ENCODE measurements at places on chromosomes 11 and 22.

DNA sequence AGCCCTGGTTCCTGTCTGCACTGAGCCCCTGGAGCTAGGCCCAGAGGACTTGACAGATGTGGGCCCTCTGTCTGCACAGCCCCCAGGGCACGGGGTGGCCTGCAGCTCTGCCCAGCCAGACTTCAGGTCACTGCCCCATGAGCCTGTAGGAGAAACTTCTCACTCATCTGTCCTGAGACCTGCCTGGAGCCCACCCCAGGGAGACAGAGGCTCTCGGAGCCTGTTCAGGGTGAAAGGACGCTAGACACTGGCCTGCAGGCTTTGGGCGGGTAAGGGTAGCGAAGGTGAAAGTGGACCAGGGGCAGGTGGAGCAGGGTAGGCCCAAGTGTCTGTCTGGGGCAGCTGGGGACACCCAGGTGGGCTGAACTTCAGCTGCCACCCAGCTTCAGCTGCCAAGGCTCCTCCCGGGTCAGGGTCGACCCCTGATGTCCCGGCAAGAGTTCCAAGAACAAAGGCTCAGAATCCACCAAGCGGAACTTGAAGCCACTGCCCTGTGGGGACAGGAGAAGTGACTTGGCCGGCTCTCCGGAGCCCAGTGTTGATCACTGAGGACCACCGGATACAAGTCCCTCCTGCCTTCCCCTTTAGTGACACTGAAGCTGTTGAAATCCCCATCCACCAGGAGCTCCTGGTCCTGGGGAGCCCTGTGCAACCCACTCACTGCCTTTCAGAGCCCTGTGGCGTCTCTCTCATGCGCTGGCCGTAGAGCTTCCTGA is 90.3 kb downstream of the KCNQ1 start:
- DNase-seq = no peak

DNA sequence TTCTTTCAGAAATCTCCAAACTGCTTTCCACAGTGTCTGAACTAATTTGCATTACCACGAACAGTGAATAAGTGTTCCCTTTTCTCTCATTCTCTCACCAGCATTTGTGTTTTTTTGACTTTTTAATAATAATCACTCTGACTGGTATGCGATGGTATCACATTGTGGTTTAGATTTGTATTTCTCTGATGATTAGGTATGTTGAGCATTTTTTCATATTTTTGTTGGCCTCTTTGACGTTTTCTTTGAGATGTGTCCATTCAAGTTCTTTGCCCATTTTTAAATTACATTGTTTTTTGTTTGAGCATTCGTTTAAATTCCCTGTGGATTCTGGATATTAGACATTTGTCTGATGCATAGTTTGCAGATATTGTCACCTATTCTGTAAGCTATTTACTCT is 1639.6 kb upstream of the TENM4 start:
- no peak for DNase-seq

DNA sequence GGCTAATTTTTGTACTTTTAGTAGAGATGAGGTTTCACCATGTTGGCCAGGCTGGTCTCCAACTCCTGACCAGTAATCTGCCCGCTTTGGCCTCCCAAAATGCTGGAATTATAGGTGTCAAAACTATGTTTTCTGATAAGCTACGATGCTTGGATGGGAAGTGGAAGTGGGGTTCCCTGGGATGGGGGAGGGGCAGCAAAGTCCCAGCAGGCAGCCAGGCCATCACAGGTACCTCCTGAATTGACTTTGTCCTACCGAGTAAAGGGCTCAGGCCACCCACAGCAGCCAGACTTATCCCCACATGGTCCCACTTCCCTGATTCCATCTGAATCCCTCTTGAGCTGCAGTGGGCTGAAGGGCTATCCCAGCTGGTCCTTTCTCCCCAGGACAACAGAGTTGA is 6.9 kb downstream of the FTH1 start:
- DNase-seq = no peak

GRCh38 chr22:22469527-22469926 is 39.0 kb downstream of the ZNF280B start:
- no peak for DNase-seq

DNA sequence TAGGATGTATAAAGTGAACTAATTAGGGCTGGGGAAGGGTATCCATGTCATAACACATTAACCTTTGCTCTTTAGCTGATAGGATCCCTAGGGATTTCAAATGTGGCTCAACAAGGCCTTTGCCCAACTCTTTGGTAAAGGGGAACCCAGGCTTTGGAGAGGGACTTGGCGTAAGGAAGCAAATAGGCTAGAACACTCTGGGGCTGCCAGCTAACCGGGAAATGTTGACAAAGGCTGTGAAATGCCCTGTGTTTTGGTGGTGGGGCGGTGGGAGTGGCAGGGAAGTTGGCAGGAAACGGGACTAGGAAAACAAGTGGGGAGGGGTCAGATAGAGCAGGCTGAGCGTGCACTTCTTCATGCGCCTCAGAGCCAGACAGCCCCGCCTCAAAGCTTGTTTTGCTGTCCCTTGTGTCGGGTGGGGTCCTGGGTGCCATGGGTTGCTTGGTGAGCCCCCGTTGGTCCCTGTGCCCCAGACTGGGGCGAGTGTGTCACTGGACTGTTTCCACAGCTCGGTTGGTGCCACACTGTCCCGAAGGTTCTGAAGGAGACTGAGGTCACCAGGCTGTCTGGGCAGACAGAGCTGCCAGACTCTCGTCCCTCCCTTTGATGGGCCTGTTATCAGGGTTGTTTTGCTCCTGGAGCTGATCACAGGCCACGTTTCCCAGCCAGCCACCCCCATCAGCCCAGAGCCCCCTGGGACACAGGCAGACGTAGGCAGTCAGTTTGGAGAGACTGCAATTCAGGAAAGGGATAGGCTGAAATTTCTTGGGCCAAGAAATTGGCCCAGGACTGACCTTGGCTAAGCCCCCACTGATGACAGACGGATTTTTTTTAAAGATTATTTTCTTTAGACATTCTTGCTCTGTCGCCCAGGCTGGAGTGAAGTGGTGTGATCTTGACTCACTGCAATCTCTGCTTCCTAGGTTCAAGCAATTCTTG is 19.6 kb downstream of the KCTD21 start:
- DNase-seq = no peak

GRCh38 chr22:24474649-24475255 is 20.4 kb upstream of the UPB1 start:
- no peak for DNase-seq

GRCh38 chr11:4921796-4922195 is 2.3 kb downstream of the OR51G1 start:
- DNase-seq = no peak

DNA sequence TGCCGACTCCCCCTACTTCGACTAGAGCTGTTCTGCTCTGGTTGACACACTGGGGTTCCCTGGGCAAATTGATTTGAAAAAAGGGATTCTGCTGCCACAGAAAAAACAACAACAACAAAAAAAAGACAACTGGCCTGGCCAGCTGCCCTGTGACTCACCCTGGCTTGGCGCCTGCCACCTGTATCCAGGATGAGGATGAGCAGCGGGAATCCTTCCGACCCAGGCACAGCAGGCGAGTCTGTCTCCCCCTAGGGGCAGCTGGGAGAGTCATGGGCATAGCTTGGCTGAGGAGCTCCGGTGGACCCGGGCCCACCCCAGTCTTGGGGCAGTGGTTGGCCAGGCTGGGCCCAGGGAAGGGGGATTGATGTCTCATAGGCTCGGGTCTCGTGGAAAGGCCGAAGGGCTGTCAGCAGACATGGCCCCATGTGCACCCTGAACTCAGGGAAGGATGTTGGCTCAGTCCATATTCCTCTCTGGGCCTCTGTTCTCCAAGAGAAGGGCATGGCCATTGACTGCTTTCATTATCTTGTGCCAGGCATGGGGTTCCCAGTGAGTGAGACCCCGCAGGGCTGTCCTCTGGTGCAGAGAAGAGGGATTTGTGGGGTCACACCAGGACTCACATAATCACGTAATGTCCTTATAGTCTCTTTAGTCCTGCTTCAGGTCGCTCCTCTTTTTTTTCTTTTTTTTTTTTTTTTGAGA is 10.4 kb upstream of the SUN2 start:
- no peak for DNase-seq

GRCh38 chr11:83927422-83927821 is 641.3 kb upstream of the CCDC90B start:
- no peak for DNase-seq

DNA sequence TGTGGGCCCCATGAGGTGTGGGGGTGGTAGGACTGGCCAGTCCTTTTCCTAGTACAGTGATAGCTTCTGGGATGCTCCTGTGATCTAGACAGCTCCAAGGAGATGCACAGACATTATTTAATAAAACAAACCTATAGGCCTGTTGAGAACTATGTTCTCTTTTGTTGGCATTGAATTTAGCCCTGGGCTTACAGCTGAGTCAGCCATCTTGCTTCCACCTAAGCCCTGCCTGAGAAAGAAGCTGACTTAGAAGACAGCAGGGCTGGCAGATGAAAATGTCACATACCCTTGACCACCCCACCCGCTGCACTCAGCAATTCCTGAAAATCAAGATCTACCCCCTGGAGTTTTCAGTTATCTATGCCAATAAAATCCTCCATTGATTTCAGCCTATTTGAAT is 353.2 kb downstream of the CADM1 start:
- DNase-seq = no peak

- DNase-seq = no peak
Observed at GRCh38 chr22:32996702-32997101, 61.5 kb downstream of the SYN3 start.

GRCh38 chr11:118216621-118217481 is 8.0 kb downstream of the JAML start:
- no peak for DNase-seq

GRCh38 chr22:28279888-28280287 is 360.8 kb upstream of the PITPNB start:
- no peak for DNase-seq

- no peak for DNase-seq
Observed at GRCh38 chr11:112004389-112004788, 20.8 kb upstream of the DLAT start.

- no peak for DNase-seq
Observed at GRCh38 chr11:11988099-11988651, 20.3 kb downstream of the DKK3 start.

DNA sequence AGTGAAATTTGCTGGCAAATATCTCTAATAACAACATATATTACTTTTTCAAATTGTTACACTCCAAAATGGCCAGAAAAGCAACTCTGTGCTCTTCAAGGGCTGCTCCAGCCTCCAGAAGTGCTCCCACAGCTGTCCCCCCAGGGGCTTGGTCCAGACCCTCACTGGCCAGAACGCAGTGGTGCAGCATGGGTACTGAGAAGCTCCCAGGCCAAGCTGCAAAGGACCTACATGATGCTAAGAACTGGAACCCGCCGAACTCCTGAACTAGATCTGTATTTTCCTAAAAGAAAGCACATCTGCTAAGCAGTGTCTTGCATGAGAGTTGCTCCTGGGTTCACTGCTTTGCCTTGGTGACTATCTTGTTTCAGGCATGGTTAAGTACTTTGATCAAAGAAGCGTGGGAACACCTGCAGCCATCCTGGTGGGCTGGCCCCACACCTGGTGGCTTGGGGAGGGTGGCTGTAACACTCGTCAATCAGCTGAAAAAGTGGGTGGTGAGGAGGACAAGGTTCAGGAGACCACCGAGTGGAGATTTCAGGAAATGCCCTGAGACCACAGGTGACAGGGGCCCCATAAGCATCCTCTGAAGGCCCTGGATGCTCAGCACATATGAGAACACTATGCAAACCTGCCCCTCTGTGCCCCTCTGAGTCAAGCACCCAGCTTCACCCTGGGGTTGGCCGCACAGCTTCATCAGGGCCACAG is 72.7 kb upstream of the PITPNB start:
- no peak for DNase-seq

DNA sequence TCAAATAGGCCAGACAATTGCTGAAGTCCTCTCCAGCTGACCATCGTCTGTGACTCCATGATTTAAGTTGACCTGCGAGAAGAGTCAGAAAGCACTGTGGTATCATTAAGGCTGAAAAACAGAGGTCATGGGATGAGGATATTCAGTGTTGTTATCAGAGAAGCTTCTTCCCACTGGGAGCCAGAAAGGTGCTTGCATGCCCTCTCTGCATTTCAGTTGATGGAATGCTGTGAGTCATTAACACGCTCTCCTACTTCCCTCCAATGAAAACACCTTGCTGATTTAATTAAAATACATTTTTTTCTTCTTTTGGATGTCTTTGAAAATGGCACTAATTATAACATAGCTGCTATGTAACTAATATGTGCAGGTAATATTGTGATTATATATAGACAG is 667.0 kb downstream of the NTM start:
- DNase-seq = no peak

- no peak for DNase-seq
Observed at GRCh38 chr11:39678996-39679395, 1780.5 kb downstream of the LRRC4C start.

GRCh38 chr11:116481126-116481675 is 291.6 kb downstream of the BUD13 start:
- no peak for DNase-seq

- no peak for DNase-seq
Observed at GRCh38 chr22:42819412-42820044, 37.5 kb downstream of the ARFGAP3 start.

GRCh38 chr11:2945031-2945756 is 16.0 kb upstream of the PHLDA2 start:
- DNase-seq = no peak

DNA sequence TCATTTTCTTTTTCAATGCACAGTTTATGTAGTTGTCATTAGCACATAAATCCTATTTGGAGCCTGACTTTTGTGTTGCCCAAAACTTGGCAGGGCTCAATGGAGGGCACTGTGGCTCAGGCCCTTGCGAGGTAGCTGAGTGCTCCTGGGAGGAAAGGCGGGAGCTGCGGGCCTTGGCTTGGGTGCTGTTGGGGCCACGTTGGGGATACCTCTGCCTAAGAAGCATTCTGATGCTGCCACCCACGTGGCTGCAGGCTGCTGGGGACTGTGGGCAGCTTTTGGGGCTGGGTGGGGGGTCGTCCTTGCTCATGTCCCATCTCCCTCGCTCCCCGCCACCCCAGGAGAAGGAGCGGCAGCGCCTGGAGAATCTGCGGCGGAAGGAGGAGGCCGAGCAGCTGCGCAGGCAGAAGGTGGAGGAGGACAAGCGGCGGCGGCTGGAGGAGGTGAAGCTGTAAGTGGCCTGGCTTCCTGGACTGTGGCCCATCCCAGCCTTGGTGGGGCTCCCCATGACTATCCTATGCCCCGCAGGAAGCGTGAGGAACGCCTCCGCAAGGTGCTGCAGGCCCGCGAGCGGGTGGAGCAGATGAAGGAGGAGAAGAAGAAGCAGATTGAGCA is 20.9 kb downstream of the INCENP start:
- DNase-seq = no peak

GRCh38 chr11:124600621-124601320 is 10.5 kb upstream of the PANX3 start:
- no peak for DNase-seq

- no peak for DNase-seq
Observed at GRCh38 chr22:39405346-39406085, 5.9 kb downstream of the TAB1 start.

- no peak for DNase-seq
Observed at GRCh38 chr11:127993788-127994187, 593.6 kb downstream of the ETS1 start.

DNA sequence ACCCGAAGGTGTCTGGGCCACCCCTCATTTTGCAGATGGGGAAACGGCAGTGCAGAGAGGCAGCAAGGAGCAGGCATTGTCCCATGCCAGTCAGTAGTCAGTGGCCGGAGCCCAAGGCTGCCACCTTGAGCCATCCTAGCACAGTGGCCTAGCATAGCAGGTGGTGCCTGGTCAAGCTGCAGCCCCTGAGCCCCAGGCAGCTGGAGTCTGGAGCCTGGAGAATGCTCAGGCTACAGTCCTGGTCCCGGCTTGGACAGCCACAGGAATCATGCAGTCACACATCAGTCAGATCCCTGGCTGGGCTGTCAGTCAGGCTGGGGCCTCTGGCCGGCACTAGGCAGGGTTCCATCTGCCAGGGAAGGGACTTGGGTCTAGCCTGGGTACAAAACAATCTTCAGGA is 18.6 kb downstream of the KCNC1 start:
- DNase-seq = no peak

Data from right renal pelvis (tissue), 4 donors.